ENCODE measurements at places on chromosomes 1 and 21. TPM values are rescaled to one million over a fixed set of nuclear protein-coding genes. Genes with fewer than 3 reads are reported as not detected.

- H3K4me3 ChIP-seq = no peak overlapping the region
- DNase-seq = no peak
- H3K27me3 ChIP-seq = no peaks in the 10 kb centered on the region
- H3K4me1 ChIP-seq = no peaks in the 10 kb centered on the region
- no peak overlapping the region for H3K27ac ChIP-seq
Observed at GRCh38 chr21:26227130-26227529, 56.6 kb upstream of the APP start.

DNA sequence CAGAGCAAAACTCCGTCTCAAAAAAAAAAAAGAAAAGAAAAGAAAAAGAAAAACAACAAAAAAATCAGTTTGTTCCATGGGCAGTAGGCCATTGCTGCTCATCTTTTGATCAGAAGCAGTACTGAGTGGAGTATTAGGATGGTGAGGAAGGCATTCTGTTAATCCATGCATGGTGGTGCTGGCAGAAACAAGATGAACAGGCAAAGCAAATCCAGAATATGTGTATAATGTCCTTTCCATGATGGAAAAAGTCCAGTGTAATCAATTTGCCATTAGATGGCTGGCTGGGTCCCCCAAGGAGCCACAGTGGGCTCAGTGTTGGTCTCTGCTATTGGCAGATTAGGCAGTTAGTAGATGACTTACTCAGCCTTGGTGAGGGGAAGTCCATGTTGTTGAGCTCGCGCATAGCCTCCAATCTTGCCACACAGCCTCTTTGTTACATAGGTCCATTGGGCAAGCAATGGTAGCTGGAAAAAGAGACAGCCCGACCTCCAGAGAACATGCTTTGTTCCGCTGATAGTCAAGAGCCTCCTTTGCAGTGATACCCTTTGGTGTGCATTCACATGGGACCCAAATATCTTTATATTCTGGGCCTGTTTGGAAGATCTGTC, 23.3 kb downstream of the H3-3A start:
- H3K27me3 ChIP-seq = no peaks in the 10 kb centered on the region
- no peaks in the 10 kb centered on the region for H3K36me3 ChIP-seq
- H3K27ac ChIP-seq = no peak overlapping the region
- H3K4me3 ChIP-seq = no peak overlapping the region
- no peaks in the 10 kb centered on the region for H3K4me1 ChIP-seq
- DNase-seq = no peak

- no peaks in the 10 kb centered on the region for H3K36me3 ChIP-seq
- no peak overlapping the region for H3K4me3 ChIP-seq
- DNase-seq = no peak
- no peak overlapping the region for H3K27ac ChIP-seq
Observed at GRCh38 chr1:182120411-182121258, 59.1 kb upstream of the ZNF648 start.

DNA sequence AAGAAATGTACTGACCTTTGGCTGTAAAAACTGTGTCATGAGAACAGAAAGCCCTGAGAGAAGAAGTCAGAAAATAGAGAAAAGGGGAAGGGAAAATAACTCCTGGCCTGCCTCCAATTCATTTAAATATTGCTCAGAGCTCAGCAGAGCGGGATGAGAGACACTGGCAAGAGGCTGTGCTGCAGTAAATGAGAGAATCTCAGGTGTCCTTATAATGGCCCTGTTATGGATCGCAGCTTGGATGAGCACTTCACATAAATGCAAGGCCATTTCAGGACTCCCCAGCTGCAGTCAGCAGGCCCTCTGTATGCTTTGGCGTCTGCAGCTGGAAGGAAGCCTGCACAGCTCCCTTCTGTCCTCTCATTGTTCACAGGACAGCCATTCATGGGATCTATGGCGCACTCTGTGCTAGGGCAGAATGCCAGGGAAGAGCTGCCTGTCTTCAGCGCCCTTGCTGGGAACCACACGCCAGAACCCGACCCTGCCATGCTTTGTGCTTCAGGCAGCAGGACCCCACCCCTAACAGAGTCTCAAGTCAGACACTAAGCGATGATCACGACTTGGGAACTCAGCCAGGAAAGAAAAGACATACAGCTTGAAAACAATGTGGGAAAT, 20.7 kb upstream of the ABCB10 start:
- peak; percentile 24 for DNase-seq
- H3K36me3 ChIP-seq = no peaks in the 10 kb centered on the region

GRCh38 chr1:64909031-64909430, 57.3 kb downstream of the JAK1 start:
- H3K27ac ChIP-seq = no peak overlapping the region
- peaks cover 5% of the 10 kb centered on the region for H3K4me1 ChIP-seq
- H3K4me3 ChIP-seq = no peak overlapping the region
- H3K36me3 ChIP-seq = no peaks in the 10 kb centered on the region
- H3K27me3 ChIP-seq = no peaks in the 10 kb centered on the region

GRCh38 chr1:160924791-160925651, 29.6 kb downstream of the ITLN2 start:
- no peaks in the 10 kb centered on the region for H3K36me3 ChIP-seq
- no peak for DNase-seq
- H3K27me3 ChIP-seq = no peaks in the 10 kb centered on the region
- H3K27ac ChIP-seq = no peak overlapping the region
- no peaks in the 10 kb centered on the region for H3K4me1 ChIP-seq

GRCh38 chr1:17502326-17502778, 37.1 kb upstream of the ARHGEF10L start:
- no peak overlapping the region for H3K27ac ChIP-seq
- DNase-seq = peak; percentile 85
- H3K4me1 ChIP-seq = no peaks in the 10 kb centered on the region
- peaks cover 3% of the 10 kb centered on the region for H3K27me3 ChIP-seq
- no peaks in the 10 kb centered on the region for H3K36me3 ChIP-seq

DNA sequence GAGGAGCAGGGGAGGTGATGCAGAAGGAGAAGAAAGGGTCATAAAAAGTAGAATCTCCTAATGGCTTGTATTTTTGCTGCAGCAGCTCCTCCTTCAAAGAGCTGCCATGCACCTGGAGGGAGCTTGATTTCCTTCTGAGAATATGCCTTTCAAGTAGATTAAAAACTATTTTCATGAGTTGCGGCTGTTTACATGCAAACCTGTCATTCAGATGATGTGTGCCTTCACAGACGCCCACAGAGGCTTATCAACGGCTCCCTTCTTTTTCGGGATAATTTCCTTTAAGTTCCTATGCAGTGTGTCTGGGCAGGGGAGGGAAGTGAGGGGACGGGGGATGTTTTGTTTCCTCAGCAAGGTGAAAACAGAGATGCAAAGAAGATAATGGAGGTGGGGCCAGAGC, 38.8 kb downstream of the TNR start:
- DNase-seq = no peak
- no peak overlapping the region for H3K4me3 ChIP-seq
- H3K4me1 ChIP-seq = no peaks in the 10 kb centered on the region

DNA sequence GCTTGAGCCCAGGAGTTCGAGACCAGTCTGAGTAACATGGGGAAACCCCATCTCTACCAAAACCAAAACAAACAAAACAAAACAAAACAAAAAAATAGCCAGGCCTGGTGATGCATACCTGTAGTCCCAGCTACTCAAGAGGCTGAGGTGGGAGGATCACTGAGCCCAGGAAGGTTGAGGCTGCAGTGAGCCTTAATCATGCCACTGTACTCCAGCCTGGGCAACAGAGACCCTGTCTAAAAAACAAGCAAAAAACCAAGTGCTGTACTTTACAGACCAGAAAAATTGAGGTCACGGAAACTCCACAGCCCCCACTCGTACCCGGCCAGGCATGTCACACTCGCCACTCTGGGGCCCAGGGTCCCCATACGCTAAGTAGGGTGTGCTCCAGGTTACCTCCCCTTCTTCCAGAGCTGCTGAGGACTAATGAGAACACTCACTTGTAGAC, 22.9 kb downstream of the ATP2B4 start:
- no peak overlapping the region for H3K27ac ChIP-seq
- H3K4me3 ChIP-seq = no peak overlapping the region

DNA sequence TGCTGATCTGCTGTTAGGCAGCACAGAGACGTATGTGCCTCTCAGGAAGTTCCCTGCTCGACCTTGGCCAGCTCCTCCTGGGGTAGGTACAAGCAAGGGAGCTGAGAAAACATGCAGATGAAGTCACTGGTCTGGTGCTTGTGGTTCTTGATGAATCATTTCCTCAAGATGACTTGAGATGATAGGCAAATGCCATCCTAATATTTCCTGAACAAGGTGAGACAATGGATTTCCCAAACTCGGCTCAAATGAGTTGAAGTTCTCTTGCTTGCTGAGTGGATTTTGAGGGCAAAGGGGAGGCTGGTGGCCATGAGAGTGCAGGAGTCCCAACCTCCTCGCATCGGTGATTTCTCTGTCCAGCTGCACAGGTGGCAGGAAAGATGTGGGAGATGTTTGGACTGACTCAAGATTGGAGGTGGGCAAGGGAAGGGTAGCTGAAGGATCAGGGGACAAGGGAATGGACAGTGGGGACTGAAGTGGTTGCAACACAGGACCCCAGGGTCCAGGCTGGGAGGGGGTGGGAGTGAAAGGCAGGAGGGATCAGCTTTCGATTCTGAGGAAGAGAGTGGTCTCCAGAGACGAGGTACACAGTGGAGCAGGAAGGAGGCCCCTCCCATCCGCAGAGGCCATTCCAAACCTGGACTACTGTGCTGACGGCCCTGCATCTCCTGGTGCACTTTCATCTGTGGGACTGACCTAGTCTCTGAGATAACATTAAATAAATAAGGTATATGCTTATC, 63.9 kb downstream of the CAPN2 start:
- no peaks in the 10 kb centered on the region for H3K27me3 ChIP-seq
- no peak overlapping the region for H3K4me3 ChIP-seq
- H3K4me1 ChIP-seq = peaks cover 16% of the 10 kb centered on the region
- peak; percentile 91 for DNase-seq
- peak overlapping the region; percentile 34 for H3K27ac ChIP-seq

GRCh38 chr1:53735261-53735660, 3.7 kb downstream of the GLIS1 start:
- H3K4me3 ChIP-seq = no peak overlapping the region
- peaks cover 45% of the 10 kb centered on the region for H3K4me1 ChIP-seq
- DNase-seq = no peak

GRCh38 chr1:188089461-188089860, 1260.7 kb downstream of the PLA2G4A start:
- no peaks in the 10 kb centered on the region for H3K36me3 ChIP-seq
- H3K4me3 ChIP-seq = no peak overlapping the region
- H3K4me1 ChIP-seq = peaks cover 6% of the 10 kb centered on the region
- H3K27me3 ChIP-seq = no peaks in the 10 kb centered on the region
- peak; percentile 11 for DNase-seq

DNA sequence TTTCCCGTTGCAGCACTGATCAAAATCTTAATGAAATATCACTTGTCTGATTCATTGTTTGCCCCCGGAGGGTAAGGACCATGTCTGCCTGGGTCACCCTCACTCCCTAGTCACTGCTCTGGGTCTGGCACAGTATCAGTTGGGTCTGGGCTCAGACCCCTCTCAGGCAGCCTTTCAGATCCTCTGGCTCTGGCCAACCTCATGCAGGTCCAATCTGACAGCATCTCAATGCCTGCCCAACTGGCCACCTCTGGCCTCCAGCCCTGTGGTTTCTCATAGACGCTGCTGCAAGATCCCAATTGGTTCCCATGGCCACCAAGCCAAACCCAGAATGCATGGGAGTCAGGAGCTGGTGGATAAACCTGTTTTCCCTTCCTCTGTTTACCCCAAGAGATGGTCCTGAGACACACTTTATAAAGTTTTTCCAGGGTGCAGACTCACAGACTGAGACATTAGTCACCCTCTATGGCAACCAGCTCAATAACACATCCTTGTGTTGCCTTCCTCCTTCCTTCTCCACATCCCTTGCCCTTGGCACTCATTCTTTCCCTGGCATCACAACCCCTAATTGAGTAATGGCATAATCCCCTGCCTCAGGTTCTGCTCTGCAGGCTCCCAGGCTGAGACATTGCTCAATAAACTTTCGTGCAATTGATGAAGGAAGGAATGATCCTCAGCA, 199.2 kb downstream of the GRIK3 start:
- no peak overlapping the region for H3K27ac ChIP-seq
- no peaks in the 10 kb centered on the region for H3K27me3 ChIP-seq
- no peaks in the 10 kb centered on the region for H3K36me3 ChIP-seq
- no peak overlapping the region for H3K4me3 ChIP-seq

GRCh38 chr21:40610345-40610744, 236.6 kb downstream of the DSCAM start:
- H3K36me3 ChIP-seq = no peaks in the 10 kb centered on the region
- no peak overlapping the region for H3K27ac ChIP-seq

GRCh38 chr1:167555971-167556714, 2.6 kb upstream of the CREG1 start:
- H3K4me3 ChIP-seq = no peak overlapping the region
- peak; percentile 67 for DNase-seq
- peaks cover 5% of the 10 kb centered on the region for H3K27me3 ChIP-seq
- H3K36me3 ChIP-seq = no peaks in the 10 kb centered on the region
- no peak overlapping the region for H3K27ac ChIP-seq

GRCh38 chr1:213457733-213458132, 406.7 kb downstream of the RPS6KC1 start:
- H3K4me1 ChIP-seq = no peaks in the 10 kb centered on the region
- no peaks in the 10 kb centered on the region for H3K27me3 ChIP-seq
- H3K36me3 ChIP-seq = no peaks in the 10 kb centered on the region
- DNase-seq = no peak

DNA sequence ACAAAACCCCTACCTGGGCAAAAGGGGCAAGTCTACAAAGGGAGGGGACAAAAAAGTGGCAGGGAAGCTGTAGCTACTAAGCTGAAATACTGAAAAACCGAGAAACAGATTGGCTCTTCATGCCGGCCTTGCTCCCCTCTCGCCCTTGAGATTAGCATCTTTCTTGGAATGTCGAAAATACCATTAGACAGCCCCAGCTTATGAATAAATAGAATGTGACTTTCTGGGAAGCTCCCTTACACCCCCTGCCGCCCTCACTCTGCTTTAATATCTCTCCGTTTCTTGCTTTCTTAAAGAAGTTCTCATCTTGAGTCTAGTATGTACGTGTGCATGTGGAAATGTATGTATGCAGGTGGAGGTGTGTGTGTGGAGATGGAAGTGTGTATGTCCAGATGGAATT, 14.1 kb downstream of the TRAF3IP3 start:
- H3K27ac ChIP-seq = peak overlapping the region; percentile 88
- H3K36me3 ChIP-seq = no peaks in the 10 kb centered on the region
- H3K27me3 ChIP-seq = no peaks in the 10 kb centered on the region
- DNase-seq = no peak
- H3K4me3 ChIP-seq = no peak overlapping the region

BTBD19 gene
- 0.56 TPM for total RNA-seq

ZBTB8B gene
- not detected for total RNA-seq

TACSTD2 gene
- total RNA-seq = not detected

FH gene
- total RNA-seq = 78.7 TPM

SNX7 gene
- 24.4 TPM for total RNA-seq

ZSWIM5 gene
- total RNA-seq = under 0.01 TPM

OR2T33 gene
- total RNA-seq = not detected

RBM34 gene
- 61.7 TPM for total RNA-seq

SFN gene
- total RNA-seq = 0.18 TPM

KIAA0040 gene
- total RNA-seq = under 0.01 TPM

GREM2 gene
- 5.0 TPM for total RNA-seq

S100A12 gene
- not detected for total RNA-seq
